ENCODE measurements at places on chromosomes 4 and X. TPM values are rescaled to one million over a fixed set of nuclear protein-coding genes. Genes with fewer than 3 reads are reported as not detected.

DNA sequence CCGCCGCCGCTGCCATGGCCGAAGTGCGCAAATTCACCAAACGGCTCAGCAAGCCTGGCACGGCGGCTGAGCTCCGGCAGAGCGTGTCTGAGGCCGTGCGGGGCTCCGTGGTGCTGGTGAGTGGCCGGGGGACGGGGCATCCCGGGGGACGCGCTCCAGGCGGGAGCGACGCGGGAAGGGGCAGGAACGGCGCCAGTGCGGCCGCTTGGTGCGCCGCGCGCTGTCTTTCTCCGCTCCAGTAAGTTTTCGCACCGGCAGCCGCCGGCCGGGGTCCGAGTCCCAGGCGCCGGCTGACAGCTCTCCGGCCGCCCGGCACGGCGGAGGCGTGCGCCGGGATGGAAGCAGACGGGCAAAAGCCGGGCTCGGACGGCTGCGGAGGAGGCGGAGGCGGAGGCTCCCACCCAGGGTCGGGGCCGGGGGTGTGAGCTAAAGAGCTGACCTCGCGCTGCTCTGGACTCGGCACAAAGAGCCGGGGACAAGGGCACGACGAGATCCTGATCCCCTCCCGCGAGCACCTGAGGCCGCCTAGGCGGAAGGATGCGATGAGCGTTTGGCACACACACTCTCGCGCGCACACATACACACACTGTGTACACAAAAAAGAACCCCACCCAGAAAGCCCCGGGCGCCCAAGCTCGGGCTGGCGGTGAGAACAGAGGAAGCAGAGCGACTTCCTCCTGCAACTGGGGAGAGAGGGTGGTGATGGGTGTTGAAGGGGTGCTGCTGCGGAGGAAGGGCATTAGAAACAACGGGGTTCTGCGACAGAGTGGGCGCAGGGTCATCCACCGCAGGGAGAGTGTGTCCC, 545 bp downstream of the DOCK11 start:
- peak; percentile 45 for DNase-seq

DNA sequence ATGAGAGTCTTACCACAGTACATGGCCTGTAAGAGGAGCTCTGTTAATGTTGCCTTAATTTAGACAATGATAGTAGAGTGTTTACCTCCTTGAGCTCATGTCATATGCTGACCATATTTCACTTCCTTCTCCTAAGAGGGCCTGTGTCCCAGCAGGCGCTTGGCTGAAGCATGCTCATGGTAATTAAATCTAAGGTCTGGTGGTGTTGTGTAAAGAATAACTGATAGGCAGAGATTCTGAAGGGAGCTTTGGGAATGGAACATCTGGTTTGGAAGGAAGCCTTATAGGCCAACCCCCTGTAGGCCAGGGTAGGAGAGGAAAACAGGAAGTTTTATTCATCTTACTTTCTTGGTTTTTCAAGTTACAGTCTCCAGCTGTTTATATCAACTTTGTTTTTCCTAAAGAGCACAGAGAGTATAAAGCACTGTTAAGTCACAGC, 300.2 kb downstream of the USP46 start:
- DNase-seq: no peak

- DNase-seq: peak; percentile 3
Measured at GRCh38 chr4:102169345-102169744, 175.9 kb downstream of the SLC39A8 start.

GRCh38 chr4:96383349-96383748, 543.5 kb downstream of the PDHA2 start:
- no peak for DNase-seq

DNA sequence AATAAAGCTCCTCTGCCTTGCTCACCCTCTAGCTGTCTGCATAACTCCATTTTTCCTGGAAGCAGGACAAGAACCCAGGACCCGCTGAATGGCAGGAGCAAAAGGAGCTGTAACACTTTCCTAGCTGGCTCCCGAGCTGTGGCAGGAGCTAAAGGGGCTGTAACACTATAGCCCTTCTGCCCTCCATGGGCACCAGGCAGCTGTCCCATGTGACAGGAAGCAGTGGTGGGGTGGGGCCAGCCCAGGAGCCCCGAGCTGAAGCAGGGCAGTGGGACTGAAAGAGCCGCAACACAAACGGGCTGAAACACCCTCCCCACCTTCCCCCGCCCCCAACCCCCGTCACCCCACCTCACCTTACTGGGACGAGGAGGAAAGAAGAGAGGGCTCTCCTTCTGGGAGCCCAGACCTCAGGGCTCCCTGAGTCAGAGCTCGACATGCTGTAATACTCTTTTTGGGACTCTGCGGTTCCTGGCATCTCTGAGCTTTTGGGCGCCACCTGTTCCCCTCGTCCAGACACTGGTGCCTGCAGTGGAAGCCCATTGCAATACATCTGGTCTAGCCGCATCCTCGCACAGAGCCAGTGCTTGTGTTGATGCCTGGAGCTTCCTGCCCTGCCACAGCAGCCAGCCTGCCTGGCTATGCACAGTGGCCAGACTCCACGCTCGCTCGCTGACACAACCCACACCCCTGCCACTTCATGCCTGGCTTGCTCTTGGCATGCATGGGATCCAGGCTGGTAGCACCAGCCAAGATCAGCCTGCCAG, 39.4 kb downstream of the PPM1K start:
- no peak for DNase-seq

GRCh38 chrX:122218666-122219065, 965.4 kb upstream of the GRIA3 start:
- no peak for DNase-seq

DNA sequence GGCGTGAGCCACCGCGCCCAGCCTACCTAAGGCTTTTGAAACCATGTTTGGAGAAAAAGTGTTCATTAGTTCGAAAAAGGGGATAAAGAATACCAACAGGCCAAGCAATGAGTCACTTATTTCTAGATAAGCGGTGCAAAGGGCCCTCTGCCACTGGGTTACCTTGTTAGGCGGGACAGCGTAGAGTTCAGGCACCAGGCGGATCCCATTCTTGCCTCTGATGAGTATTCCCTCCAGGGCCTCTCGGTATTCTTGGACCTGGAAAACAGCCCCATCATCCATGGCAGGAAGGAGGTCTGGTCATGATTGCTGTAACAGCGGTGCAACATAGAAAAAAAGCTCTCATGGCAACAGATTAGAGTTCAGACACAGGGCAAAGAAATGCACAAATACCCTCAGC, 48.0 kb downstream of the PHKA2 start:
- no peak for DNase-seq

GCNA gene
- 2.2 TPM for total RNA-seq

SLC6A14 gene
- not detected for total RNA-seq

CTAG1A gene
- not detected for total RNA-seq

NRK gene
- not detected for total RNA-seq

AR gene
- 4.8 TPM for total RNA-seq

Measured in GM23248 (cell line).